ENCODE measurements at places on chromosomes 6 and 20.

DNA sequence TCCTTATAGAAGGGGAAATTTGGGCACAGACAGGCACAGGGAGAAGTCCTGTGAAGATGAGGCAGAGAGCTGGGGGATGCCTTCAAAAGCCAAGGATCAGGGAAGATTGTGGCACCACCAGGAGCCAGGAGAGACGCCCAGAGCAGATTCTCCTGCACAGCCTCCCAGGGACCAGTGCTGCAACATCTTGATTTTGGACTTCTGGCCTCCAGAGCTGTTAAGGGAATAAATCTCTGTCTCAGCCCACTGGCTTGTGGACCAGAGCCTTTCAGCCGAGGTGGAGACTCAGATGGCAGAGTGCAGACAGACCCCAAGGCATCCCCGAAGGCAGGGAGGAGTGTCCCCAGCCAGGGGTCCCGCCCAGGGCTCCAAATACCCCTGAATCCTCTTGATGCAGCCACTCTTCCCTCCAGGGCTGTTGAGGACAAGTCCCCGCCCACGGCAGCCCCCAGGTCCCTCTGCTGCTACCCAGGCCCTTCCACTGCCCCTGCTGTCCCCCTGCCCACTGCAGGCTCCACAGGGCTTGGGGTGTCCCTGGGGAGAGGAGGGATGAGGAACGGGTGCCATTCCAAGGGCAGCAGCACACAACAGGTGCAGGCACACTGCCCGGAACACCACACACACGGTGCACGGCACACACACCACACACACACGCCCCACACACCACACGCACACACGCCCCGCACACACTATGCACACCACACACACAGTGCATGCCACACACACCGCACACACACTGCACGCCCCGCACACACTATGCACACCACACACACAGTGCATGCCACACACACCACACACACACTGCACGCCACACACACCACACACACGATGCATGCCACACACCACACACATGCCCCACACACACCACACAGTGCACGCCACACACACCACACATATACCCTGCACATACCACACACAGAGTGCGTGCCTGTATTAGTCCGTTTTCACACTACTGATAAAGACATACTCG is 311.4 kb downstream of the TAF4 start:
- DNase-seq: no peak

DNA sequence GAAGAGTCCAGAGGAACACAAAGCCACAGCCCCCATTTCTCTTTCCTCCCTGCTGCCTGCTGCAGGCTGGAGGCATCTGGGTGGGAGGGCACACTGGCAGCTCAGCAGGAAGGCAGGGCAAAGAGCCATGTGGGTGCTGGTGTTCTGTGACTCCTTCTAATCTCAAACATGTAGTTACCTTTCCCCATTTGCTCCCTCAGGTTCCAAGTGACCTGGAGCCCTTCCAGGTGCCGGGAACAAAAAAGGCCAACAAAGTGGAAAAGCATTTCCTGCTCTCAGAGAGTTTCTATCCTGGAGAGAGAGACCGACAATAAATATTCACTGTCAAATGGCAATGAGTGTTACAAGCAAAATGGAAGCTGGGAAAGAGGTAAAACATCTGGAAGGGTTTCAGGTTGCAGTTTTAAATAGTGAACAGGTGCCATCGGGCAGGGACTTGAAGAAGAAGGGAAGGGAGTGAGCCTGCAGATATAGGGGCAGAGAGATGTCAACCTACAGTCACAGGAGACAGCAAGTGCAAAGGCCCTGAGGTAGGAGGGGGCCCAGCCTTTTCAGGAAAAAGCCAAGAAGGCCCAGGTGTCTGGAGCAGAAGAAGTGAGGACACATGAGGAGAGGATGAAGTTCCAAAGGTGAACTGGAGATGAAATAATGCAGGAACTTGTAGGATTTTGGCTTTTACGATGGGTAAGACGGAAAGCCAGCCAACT is 43.6 kb upstream of the IYD start:
- DNase-seq: no peak

DNA sequence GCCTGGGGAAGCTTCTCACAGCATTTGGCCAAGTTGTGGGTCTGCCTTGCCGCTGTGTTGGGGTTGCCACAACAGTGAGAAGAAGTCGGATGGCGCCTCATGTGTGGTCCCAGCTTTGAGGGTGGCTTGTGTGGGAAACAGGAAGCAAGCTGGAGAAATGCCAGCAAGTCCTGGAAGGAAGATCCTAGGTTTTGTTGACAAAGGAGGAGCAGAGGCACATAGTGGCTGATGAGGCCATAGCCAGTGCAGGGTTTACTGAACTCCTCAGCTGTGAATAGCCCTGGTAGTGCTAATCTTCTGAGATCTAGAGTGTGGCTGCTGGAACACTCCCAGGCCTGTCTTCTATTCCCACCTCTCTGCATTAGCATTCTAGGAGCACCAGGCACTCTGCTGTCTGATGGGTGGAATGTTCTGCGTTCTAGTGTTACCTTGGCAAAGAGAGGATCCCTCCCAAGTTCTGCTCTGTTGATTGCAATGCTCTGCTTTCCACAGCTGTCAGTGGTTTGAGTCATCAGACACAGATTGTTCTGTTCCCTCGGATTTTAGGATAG is 25.2 kb downstream of the SNPH start:
- DNase-seq: no peak

DNA sequence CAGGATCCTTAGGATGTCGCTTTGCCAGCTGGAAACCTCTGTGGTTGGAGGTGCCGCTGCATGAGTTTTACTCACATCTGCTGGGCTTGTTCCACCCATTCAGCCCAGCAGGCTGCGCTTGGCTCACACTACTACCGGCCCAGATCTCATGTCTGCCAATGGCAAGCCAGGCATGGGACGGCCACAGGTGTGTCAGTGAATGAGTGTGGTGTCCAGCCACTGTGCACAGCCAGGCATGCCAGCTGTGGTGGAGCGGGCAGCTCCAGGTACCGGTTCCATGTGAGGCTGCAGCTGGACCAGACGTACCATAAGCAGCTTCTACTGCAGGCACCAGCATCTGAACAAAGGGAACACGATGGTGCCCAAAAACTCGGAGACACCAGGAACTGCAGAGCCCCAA is 33.1 kb upstream of the ASF1A start:
- no peak for DNase-seq

DNA sequence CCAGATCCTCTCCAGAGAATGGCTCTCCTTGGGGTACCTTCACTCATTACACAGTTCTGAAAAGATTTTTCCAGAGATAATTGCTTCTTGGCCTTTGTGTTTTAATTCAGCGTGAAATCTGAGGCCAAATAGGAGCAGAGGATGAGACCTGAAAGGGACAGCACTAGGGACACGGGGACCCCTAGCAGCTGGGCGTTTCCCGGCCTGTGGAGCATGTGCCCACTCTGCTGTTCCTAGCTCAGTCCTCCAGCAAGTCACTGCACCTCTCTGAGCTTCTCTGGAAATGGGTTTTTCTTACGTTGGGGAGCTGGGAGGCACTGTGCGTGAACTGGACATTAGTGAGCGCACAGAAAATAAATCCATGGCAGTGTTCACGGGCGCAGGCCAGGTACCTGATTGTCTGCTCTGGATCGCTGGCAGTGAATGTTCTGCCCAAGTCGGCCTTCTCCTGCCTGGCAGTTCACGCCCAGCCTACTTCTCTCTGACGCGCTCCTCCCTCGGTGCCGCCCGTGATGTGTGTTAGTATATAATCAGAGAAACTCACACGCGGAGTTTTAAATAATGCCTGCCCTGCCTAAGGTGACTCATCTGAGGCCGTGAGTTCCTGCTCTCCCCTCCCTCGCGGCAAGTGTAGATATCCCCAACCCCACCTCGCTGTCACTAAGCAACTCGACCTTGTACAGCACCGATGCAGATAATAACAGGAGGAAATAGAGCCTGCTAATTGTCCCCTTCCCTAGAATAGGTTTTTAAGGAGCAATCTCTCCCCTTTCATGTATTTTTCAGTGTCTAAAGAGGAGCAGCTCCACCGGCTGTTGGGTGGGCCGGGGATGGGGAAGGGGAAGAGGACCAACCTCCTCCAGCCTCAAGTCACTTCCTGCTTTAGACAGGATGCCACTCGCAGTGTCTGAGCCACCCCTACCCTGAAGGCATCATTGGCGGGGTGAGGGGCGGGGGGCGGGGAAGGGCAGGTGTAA is 2.7 kb upstream of the TUBB2A start:
- no peak for DNase-seq

- DNase-seq: no peak
Measured at GRCh38 chr6:167550941-167551627, 226.2 kb downstream of the TTLL2 start.

- DNase-seq: no peak
Measured at GRCh38 chr6:89268776-89269175, 46.3 kb downstream of the GABRR2 start.

DNA sequence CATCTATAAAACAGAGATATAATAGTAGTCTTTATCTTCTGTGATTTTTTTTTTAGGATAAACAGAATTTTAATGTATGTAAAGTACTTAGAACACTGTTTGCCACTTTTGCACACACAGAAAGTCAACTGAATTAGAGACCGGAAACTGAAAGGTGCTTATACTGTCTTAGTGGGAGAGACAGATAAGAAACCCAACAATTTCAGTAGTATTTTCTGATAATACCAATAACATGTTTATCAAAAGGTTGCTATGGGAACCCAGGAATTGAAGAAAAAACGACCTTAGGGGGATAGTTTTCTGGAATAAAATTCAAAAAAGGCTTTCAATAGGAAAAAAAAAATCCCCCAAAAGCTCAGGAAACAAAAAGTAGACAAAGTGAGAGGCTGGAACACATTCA is 138.6 kb downstream of the BCKDHB start:
- no peak for DNase-seq

- no peak for DNase-seq
Measured at GRCh38 chr6:168319279-168320111, at the start of gene DACT2. Gene DACT2 (minus strand): TSS chr6:168319777. CDS start chr6:168319633, 144 bp downstream.

DNA sequence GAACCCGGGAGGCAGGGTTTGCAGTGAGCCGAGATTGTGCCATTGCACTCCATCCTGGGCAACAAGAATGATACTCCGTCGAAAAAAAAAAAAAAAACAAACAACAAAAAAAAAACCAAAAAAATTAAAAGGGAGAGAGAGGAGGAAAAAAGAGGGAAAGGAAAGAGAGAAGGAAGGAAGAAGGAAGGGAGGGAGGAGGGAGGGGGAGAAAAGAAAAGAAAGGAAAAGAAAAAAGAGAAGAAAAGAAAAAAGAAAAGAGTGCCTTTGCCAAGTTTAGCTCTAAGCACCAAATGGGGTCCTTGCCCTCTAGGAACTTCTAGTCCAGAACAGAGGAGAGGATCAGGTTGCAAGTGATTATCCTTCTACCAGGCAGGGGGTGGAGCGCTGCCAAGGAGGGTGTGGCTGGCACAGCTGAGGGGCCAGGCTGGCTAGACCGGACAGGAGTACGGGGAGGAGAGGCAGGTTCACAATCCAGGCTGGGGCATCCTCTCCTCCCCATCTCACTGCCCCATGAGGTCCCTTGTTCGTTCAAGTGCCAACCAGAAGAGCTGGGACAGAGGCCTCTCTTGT is 19.1 kb downstream of the GNAS start:
- DNase-seq: no peak

GRCh38 chr20:45924391-45925261 is 9.9 kb upstream of the PCIF1 start:
- DNase-seq: no peak

DNA sequence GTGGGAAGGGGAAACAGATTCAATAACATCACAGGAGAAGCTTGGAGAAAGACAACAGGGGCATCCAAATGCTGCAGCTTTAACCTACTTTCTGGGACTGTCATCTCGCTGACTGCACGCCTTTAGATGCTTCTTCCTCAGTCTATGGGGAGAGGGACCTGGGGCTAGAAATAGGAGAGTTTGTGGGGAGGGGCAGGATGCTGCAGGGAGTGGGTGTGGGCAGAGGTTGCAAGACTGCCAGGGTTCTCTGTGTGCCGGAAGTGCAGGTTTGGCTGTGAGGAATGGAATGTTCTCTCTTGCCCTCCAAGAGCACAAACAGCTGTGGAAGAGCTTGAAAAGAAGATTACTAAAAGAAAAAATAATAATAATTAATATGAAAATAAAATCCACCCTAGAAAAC is 93.2 kb downstream of the FOXO3 start:
- DNase-seq: no peak

DNA sequence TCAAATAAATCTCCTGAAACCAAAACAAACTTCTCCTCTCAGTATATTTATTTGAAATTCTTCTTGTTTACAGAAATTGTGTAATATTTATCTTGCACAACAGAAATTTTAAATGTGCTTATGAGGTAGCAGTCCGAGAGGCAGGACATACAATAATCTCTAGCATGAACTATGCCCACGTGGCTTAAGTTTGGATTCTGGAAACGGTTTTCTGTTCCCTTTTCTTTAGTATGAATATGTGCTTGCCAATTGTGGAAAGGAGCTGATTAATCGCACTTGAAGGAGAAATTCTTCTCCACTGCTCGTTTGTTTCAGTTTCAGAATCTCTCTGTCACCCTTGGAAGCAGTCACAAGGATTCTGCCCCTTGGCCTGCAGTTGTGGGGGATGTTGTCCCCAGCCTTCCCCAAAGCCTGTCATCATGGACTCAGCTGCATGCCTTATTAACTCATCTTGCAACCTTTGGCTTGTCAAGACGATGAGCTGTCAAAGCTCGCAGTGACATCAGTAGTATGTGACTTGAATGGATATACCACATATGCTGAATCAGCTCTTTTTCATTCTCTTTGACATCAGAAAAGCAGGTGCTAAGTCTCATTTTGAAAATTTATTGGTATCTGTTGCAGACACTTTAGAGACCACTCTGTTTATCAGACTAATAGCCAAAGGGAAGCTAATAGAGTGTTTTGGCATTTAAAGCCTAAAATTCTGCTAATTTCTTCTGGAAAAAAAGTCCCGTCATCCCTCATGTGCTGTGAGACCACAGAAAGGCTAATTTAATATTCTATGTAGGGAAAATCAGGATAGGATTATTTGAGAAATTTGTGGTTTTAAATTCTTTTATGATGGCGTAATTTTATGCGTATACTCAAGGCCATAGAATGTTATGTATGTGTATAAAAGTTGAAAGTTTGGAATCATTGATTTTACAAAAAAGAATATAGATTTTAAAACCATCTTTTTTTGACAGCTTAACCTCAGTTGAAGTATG is 186.8 kb downstream of the ARID1B start:
- DNase-seq: no peak

DNA sequence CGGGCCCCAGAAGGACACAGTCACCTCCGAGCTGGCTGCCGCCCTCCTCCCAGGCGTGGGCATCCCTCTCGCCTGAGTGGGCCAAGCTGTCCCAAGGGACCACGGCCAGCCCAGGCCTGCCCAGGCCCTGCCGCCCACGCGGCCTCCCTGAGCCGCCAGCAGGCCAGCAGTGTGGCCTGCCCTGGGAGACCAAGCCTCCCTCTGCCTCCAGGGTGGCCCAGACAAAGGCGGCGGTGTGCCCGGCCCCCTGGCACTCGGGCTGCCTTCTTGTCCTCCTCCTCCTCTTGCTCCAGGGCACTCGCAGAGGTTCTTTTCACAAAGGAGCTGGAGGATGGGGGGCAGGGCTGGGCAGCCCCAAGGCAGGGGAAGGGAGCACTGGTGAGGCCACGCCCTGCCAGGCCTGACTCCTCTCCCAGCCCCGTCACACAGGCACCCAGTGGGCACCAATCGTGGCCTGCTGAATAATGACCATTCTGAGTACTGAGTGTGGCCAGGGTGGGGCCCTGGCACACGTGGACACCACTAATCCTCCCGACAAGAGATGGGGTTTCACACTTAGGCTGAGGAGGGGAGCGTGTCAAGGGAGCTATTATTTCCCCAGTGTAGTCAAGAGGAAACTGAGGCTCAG is 25.3 kb downstream of the NOL4L start:
- DNase-seq: no peak

Data from naive B cell (primary cell).